ENCODE measurements at places on chromosomes 11 and 22.

- DNase-seq: peak; percentile 41
Observed at GRCh38 chr11:20647976-20648565, 21.3 kb upstream of the NELL1 start.

GRCh38 chr11:117819096-117820040 is 5.2 kb downstream of the FXYD2 start:
- peak; percentile 74 for DNase-seq

DNA sequence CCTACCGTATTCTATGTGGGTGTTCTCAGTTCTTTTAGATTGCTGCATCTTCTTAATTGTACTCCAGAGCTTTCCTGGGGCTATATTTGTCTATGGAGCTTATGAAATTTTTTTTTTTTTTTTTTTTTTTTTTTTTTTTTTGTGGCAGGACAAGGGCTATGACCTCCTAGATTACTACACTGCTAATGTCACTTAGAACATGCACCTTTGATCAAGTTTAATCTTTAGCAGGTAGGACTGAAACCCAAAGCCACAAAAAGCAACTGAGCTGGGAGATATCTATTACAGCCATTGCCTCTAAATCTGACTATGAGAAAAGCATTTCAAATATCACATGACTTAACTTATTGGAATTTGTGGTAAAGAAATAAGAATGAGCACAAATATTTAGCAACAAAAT is 21.7 kb upstream of the ABTB2 start:
- no peak for DNase-seq

- DNase-seq: no peak
Observed at GRCh38 chr11:123351375-123351774, 78.7 kb upstream of the GRAMD1B start.

- peak; percentile 82 for DNase-seq
Observed at GRCh38 chr11:92376146-92376599, 151.6 kb downstream of the FAT3 start.

GRCh38 chr11:124746621-124747243 is 5.3 kb downstream of the VSIG2 start:
- peak; percentile 47 for DNase-seq

DNA sequence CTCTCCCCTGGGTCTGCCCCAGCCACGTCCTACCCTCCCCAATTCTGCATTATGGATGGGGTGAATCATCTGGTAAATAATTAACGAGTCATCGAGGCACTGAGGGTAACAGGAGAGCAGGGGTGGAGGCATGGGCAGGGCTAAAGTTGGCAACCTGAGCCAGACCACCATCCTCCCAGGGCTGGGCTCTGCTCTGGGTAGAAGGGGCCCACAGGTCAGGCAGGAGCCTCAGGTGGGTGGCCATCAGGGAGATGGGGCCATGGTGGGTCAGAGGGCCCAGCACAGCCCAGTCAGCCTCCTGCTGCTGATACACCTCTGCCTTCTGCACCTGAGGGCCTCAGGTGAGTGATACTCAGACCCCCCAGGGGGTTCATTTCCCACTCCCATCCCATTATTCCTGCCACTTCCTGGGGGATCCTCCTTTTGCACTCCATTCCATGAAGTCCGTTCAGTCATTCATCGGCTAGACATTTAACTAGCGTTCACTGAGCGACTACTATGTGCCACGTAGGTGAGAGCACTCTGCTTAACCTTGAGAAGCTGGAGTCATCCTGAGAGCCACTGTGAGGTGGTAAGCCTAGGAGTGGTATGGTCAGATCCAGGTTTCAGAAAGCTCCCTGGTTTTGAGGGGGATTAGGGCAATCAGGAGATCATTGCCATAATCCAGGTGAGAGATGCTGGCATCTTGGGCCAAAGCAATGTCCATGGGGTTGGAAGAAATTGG is at the start of gene VSIG10L2:
Gene VSIG10L2 (plus strand): TSS at position 248 of the 724 bp plus-strand sequence. CDS start 12 bp downstream, at position 260.
- DNase-seq: no peak

- no peak for DNase-seq
Observed at GRCh38 chr22:29212743-29213142, 7.0 kb downstream of the EMID1 start.

DNA sequence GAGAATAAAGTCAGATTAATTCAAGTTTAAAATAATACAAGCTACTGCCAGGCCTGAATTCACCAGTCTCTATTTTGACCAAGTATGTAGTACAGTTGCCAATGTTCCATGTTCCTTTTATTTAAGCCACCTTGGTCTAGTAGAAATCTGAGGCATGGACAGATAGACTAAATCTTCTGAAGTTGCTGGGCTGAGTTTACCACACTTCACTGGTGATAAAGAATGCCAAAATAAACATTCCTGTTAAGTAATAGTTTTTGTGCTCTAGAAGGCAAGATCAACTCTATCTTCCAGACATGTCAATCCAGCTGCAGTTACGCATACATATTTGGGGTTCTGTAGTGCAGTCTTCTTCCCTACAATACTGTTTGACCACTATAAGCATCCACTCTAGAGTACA is 83.9 kb upstream of the C11orf87 start:
- peak; percentile 8 for DNase-seq

DNA sequence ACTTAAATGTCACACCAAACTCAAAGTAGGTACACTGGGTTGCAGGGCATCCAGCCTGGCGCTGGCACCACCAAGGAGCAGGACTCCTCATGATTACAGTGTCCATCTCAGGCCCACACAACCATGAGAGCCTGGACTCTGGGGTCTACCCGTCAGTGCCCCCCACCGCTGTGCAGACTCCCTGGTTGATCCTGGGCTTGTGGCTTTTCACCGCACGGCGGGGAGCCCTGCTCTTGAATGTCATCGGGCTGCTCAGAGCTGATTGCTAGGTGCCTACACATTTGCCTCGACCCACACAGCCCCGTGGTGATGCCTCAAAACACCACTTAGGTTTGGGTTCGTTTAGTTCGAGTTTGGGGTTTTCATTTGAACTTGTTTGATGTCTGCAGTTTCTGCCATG is 63.0 kb downstream of the WNT11 start:
- no peak for DNase-seq

DNA sequence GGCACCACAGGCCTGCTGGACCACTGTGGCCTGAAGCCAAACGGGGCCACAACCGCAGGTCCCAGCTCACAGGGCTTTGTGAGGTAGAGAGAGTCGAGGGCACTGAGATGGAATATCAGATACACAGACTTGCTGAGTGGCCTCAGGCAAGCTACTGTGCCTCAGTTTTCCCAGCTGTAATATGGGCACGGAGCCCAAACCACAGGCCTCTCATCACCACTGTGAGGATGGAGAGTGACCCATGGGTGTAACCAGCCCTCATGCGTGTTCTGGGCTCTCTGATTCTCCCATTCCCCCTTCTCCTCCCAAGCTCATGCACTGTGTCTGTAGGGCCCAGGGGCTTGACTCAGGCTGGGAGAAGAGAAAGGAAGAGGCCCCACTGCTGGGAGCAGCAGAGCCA is 4.2 kb downstream of the UNC93B1 start:
- DNase-seq: no peak

All from fibroblast of skin of scalp (primary cell).